ENCODE measurements at places on chromosomes 2 and 18.

- DNase-seq: peak; percentile 65
Observed at GRCh38 chr18:13211534-13211933, 7.0 kb upstream of the LDLRAD4 start.

- no peak for DNase-seq
Observed at GRCh38 chr2:96891591-96892333, 21.9 kb upstream of the SEMA4C start.

DNA sequence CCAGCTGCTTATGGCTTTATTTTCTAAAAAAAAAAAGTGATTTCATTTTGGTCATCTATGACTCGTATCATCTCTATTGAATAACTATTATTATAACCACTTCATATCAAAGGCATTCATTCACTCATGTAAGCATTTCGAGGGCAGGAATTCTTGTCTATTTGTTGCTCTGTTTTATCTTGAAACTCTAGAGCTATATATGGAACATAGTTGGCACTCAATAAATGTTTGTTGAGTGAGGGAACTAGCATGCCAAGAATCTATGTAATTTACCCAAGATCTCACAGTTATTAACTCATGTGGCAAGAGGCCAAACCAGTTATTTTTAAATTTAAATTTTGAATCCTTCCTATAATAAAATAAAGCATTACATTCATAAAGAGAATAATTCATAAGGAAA is 470.1 kb downstream of the TMX3 start:
- DNase-seq: no peak

GRCh38 chr2:138115666-138116065 is 151.4 kb downstream of the HNMT start:
- DNase-seq: no peak

- DNase-seq: no peak
Observed at GRCh38 chr18:14941256-14941655, 193.3 kb downstream of the ANKRD30B start.

DNA sequence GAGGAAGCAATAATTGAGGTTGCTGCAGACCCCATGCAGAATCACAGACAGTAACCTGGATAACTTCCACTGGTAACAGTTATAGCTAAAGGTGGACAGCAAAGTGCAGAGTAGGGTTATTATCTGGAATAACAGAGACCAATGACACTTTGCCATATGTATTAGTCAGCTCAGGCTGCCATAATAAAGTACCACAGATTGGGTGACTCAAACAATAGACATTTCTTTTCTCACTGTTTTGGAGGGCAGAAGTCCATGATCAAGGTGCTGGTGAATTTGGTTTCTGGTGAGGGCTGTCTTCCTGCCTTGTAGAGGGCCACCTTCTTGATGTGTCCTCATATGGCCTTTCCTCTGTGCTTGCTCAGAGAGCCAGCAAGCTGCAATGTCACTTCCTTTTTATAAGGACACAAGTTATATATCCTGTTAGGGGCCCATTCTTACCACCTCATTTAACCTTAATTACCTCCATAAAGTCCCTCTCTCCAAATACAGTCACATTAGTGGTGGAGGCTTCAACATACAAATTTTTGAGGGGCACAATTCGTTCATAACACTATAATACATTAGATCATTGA is 191.0 kb upstream of the LRP1B start:
- no peak for DNase-seq

GRCh38 chr2:74025971-74026612 is 41.4 kb downstream of the TET3 start:
- DNase-seq: no peak

GRCh38 chr2:200042944-200043343 is 87.6 kb downstream of the MAIP1 start:
- DNase-seq: no peak

DNA sequence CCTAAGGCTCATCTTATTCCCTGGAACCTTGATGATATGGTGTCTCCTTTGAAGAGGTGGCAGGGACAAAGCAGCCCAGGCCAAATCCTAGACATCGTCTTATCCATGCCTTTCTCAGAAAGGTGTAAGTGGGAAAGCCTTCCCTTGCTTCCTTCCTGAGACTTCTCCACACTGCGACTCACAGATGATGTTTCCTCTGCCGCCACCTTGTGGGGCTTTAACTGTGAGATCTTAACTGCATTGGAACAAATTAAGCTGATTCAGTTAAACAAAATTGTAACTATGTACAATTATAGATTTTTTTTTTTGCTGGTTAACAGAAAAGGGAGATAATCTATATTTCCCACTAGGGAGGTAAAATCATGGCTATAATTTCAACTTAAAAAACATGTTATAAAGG is 10.0 kb upstream of the GCA start:
- DNase-seq: peak; percentile 50

- no peak for DNase-seq
Observed at GRCh38 chr2:126901459-126901858, 2.8 kb downstream of the TEX51 start.

GRCh38 chr2:6971502-6971901 is 54.3 kb downstream of the RNF144A start:
- DNase-seq: no peak

DNA sequence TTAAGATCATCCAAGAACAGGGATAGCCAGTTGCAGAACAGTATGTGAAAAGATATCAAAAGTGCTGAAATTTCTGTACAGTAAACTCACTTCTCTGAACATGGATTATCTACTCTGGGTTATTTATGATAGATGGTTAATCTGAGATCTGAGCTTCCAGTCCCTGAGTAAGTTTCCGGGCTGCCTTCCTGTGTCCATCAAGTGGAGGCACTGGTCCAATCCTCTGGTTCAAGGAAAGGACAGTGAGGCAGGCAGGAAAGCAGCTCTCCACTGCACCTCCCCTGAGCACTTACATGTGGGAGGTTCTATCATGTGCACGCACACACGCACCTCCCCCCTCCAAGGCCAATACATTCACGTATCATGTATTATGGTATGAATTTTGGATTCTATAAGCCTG is 32.5 kb downstream of the GPR45 start:
- no peak for DNase-seq

- DNase-seq: peak; percentile 31
Observed at GRCh38 chr2:96359310-96359709, 23.7 kb downstream of the NCAPH start.

- DNase-seq: no peak
Observed at GRCh38 chr18:54148151-54148550, 76.3 kb downstream of the MBD2 start.

- no peak for DNase-seq
Observed at GRCh38 chr2:225103737-225104141, 61.5 kb upstream of the DOCK10 start.

GRCh38 chr2:38610851-38611801 is 8.4 kb upstream of the HNRNPLL start:
- DNase-seq: peak; percentile 80

DNA sequence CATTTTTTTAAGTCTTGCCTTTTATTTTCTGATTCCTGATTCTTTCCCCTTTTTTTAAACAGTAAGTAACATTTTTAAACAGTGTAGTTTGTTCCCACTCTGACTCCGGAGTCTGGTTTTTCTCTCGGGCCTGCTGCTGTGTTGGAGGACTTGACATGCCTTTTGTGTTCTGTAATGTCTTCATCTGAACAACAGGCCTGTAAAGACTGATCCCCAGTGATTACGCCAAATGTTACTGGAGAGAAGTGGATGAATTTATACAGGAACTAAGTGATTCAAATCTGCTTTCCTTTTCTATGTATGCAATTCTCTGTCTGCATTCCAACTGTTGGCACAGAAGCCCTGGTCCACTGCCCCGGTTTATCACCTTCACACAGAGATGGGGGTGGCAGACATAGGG is 54.3 kb upstream of the RMDN2 start:
- DNase-seq: no peak

- peak; percentile 21 for DNase-seq
Observed at GRCh38 chr2:109516445-109517117, 97.2 kb downstream of the SEPTIN10 start.

GRCh38 chr2:69310111-69311023 is 76.7 kb downstream of the GFPT1 start:
- no peak for DNase-seq

- DNase-seq: no peak
Observed at GRCh38 chr2:240932001-240932723, 26.0 kb downstream of the CROCC2 start.

DNA sequence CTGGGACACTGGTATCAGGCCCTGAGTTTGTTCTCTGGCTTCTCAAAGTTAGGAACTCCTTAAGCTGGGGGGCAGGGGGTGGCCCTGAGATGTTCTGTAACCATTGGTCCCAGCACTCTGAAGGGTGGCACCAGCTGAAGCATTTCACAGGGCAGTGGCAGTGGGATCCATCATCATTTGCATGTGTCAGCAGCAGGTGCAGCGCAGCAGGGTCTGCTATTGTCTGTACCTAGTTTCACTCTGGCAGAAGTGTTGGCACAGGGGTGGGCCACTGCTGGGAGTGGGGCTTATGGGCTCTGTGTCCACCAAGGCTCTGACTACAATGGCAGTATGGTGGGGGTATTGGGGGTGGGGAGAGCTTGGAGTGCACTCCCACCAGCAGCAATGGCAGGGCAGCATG is 460.4 kb upstream of the ZNF804A start:
- DNase-seq: no peak

GRCh38 chr2:33238111-33238510 is 238.3 kb upstream of the RASGRP3 start:
- DNase-seq: no peak

All from inflammatory macrophage (primary cell).